Pulmonary artery endothelial cell (primary cell): ENCODE measurements at places on chromosomes 11 and 22.

DNA sequence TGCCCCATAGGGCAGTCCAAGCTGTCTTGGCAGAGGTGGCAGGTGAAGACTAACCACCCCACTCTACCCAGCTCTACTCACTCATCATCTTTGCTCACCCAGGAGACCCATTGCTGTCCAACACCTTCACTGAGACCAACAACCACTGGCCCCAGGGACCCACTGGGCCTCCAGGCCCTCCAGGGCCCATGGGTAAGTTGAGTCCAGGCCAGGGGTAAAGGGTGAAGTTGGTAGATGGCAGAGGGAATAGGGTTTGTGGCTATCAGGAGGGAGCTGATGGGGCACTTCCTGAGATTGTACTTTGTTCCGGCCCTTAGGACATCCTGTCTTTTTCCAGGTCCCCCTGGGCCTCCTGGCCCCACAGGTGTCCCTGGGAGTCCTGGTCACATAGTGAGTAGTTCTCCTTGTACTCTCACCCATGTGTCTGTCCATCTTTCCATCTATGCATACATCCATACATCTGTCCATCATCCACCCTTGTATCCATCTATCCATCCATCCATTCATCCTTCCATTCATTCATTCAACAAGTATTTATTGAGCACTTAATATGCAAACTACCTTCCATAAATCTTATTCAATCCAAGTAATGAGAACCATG, 27.7 kb downstream of the EMID1 start:
- no peak for DNase-seq

DNA sequence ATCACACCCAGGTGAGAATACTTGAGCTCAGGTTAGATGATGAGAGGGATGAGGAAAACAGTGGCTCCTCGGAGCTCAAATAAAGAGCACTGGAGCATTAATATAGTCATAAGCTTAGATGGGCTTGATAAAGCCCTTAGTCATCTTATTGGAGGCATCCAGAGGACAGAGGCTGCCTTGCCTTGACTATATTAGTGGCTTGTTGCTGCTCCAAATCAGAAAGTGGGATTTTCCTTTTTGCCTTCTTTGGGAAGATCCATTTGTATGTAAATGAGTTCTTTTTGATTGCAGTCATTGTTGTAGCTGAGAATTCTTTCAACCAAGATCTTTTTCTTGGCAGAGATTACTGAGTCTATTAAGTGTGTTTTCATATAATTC, 18.9 kb downstream of the ADM start:
- DNase-seq: no peak

DNA sequence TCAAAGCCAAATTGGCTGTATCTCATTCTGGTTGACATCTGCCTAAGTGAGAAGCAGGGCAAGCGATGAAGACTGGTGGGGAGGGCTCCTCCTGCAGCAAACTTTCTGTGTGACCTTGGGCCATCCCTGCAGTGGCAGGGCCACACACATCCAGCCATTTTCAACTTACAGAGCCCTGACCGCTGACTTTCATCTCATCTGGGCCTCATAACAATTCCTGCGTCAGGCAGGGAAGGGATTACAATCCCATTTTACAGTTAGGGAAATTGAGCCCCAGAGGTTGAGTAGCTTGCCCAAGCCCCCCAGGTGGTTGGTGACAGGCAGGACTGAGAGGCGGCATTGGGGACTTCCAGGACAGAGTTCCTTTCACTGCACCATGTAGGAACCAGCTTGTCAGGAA, 21.9 kb downstream of the TPBGL start:
- no peak for DNase-seq

DNA sequence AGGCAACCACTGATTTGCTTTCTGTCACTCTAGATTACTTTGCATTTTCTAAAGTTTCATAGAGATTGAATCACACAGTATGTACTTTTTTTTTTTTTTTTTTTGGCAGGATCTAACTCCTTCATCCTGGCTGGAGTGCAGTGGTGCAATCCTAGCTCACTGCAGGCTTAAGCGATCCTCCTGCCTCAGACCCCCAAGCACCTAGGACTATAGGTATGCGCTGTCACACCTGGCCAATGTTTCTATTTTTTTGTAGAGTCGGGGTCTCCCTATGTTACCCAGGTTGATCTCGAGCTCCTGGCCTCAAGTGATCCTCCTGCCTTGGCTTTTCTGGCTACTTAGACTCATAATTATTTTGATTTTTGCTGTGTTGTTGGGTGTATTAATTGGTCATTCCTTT, 294.6 kb upstream of the CTSC start:
- DNase-seq: no peak

- DNase-seq: no peak
Measured at GRCh38 chr11:37040921-37041320, 442.9 kb upstream of the RAG2 start.

GRCh38 chr22:44526779-44527126, 28.7 kb upstream of the RTL6 start:
- DNase-seq: no peak
